ENCODE measurements at places on chromosomes 1 and 21.

- no peak for DNase-seq
Observed at GRCh38 chr1:115560027-115560426, 81.7 kb upstream of the VANGL1 start.

- DNase-seq: no peak
Observed at GRCh38 chr21:18268906-18269305, 24.3 kb downstream of the CHODL start.

- DNase-seq: no peak
Observed at GRCh38 chr1:241624935-241625334, 15.2 kb downstream of the CHML start.

DNA sequence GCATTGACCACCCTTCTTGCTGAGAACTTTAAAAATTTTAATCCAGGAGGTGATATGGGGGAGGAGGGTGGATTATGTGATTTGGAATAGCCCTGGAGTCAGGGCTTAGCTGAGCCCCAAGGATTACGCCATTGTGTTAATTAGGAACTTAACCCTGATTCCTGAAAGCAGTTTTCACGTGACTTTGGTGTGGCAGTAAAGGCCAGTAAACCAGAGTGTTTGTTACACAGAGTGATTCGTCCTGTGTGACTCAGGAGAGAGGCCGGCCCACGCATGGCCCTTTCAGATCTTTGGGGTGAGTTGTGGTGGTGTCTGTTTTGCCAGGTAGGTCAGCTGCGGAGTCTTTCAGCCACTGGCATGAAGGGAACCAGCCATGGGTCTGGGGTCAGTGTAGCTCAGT, 107.6 kb downstream of the NOS1AP start:
- no peak for DNase-seq

GRCh38 chr1:41917076-41917475, 1.6 kb downstream of the HIVEP3 start:
- DNase-seq: no peak

- DNase-seq: no peak
Observed at GRCh38 chr1:195939844-195940243, 668.4 kb downstream of the KCNT2 start.

DNA sequence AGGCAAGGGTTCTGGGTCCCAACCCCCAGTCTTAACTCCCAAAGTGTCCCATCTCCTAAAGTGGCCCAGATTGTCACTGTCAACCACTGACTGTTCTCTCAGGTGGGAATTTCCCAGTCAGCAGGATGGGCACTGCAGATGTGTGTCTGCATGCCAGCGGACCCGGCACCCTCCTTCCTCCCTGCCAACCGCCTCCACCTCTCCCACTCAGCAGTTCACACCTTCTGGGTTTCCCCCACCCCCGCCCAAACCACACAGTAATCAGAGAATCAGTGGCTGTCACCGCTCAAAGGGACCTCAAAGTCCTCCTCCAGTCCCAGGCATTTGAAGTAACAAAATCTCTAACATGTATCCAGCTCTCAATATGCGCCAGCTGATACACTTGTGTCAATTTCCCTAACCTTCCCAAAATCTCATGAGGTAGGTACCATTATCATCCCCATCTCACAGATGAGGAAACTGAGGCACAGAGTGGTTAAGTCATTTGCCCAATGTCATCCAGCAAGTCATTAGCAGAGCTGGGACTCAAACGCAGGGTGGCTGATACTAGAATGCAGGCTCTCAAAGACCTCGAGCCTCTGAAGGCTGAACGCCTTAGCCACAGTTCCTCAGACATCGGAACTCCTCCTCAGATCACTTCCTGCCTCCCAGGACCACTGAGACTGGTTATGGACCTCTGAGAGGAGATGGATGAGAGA, 4.8 kb downstream of the RUNX3 start:
- DNase-seq: no peak

DNA sequence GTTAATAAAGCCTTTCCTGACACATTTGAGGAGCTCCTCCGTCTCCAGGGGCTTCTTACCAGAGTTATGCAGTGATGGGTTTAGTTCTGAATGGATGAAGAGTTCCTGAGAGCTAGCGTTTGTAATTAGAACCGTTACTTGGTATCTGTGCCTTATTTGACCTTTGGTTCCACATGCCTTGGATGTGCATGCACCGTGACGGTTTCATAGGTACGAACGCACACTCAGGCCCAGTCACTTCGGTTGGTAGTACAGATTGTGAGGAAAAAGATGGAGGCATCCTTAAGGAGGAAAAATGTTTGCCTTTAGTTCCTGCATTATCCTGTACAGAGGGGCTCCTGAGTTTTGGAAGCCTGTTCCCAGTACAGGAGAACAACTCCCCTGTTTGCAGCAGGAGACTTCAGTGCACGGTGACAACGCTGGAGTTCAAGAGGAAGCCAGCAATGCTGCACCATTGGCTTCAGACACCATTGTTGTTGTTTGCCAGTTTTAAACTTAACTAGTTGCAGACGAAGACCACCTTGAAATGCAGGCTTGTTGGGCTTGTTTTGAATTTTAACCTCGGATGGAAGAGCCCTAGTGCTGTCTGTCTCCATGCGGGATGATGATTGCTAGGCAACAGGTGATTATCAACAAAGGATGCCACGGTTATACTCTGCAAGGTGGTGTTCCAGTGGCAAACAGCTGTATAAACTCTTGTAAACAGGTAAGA, 8.2 kb downstream of the RBM15 start:
- DNase-seq: no peak

DNA sequence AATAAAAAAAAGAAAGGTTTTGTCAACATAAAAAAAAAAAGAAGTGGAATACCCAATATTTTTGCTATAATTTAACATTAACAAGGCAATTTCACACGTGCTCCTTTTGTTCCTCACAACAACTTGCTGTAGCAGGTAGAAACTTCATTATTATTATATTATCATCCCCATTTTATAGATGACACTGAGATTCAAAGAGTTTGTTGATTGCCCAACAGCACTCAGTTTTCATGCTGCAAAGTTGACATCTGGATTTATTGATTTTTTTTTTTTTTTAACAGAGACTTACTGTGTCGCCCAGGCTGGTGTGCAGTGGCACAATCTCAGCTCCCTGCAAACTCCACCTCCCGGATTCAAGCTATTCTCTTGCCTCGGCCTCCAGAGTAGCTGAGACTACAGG, 8.9 kb upstream of the ESRRG start:
- DNase-seq: no peak

- no peak for DNase-seq
Observed at GRCh38 chr1:204758601-204759000, 73.1 kb upstream of the LRRN2 start.

GRCh38 chr1:246925997-246926626, 5.6 kb downstream of the AHCTF1 start:
- DNase-seq: no peak

DNA sequence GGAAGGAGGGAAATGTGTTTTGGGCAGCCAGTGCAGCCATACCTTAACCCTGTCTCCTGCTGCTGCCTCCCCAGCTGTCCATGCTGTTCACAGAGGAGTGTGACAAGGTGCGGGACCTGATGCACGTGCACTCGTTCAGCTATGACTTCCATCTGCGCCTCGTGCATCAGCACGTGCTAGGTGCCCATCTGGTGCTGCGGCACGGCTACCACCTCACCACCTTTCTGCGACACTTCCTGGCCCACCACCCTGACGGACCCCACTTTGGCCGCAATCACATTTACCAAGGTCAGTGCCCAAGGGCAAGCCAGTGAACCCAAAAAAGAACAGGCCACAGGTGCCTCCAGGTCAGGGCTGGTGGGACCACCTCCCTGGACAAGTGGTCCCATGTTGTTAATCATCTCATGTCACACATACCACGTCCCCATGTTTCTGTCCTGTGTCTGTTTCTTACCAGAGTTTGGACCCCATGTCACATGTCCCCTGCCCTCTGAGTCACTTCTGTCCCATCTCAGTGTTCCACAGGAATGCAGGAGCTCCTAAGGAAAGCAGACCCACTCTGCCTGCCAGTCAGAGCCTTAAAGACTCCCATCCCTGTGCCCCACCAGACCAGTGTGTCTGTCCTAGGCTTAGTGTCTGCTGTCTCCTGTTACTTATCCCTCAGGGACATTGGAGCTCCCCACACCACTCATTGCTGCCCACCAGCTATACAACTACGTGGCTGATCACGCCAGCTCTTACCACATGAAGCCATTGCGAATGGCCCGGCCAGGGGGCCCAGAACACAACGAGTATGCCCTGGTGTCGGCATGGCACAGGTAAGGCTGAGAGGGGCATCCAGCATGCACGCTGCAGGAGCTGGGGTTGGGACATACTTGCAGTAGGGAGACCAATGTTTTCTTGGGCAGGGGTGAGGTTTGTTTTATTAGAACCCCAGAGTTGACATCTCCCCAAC, 6.6 kb downstream of the HYI start:
- DNase-seq: peak; percentile 20

DNA sequence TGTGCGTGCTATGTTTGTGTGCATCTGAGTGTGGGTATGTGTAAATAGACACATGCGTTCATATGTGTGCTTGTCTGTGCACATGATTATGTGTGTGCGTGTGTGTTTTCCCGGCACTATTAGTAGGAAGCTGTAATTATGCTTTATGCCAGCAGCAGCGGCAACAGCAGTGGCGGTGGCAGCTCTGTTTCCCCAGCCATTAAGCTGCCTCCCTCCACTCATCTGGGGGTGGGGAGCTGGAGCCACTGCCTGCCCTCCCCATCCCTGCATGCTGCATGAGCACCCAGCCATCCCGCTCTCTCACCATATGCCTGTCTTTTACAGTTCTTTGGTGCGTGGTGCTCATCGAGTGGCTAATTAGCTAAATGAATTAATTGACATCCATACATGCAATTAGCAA, 30.5 kb upstream of the ACOT11 start:
- no peak for DNase-seq

DNA sequence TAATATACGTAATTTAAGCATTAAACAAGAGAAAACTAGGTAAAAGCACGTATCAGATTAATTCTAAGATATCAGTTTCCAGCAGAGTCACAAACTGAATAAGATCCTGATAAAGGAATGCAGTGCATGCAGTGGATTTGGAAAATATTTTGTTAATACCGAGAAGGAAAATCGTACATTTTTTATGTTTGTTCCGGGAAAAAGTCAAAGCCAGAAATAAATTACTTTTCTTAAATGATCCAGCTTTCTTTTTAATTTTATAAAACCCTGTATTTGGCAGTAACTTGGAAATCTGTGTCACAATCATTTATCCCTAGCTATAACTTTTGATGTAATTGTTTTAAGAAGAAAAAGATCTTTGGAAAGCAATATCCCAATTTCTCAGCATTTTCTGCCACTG, 955 bp downstream of the PALMD start:
- DNase-seq: no peak

- DNase-seq: no peak
Observed at GRCh38 chr1:47187926-47188250, 1.9 kb downstream of the PDZK1IP1 start.

GRCh38 chr1:155022136-155022926, 11.2 kb downstream of the DCST2 start:
- no peak for DNase-seq
